ENCODE measurements at places on chromosomes 5 and 9.

DNA sequence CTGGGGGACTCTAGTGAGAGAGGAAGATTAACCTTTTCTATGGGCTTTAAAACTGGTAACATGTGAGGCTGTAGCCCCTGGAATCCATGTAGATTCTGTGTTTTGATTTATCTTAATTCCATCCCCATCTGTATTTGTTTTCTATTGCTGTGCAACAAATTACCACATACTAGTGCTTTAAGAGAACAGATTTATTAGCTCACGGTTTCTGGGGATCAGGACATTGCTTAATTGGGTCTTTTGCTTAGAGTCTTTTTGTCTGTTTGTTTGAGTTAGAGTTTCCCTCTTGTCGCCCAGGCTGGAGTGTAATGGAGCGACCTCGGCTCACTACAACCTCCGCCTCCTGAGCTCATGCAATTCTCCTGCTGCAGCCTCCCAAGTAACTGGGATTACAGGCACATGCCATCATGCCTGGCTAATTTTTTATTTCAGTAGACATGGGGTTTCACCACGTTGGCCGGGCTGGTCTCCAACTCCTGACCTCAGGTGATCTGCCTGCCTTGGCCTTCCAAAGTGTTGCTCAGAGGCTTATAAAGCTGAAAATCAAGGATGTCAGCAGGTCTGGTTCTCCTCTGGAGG, 29.9 kb upstream of the GNA14 start:
- peak; percentile 32 for DNase-seq

GRCh38 chr5:36209664-36210063, 32.1 kb downstream of the NADK2 start:
- DNase-seq, result no peak

DNA sequence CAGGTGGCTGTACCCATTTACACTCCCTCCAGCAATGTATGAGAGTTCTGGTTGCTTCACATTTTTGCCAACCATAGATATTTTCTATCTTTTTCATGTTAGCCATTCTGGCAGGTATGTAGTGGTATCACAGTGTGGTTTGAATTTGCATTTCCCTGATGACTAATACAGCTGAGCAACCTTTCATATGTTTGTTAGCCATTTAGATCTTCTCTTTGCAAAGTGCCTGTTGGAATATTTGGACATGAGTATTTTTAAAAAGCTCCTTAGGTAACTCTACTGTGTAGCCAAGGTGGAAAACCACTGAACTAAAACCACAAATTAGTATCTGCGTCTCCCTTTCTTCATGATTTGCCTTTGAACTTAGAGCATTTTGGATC, 31.9 kb downstream of the IRF1 start:
- no peak for DNase-seq

DNA sequence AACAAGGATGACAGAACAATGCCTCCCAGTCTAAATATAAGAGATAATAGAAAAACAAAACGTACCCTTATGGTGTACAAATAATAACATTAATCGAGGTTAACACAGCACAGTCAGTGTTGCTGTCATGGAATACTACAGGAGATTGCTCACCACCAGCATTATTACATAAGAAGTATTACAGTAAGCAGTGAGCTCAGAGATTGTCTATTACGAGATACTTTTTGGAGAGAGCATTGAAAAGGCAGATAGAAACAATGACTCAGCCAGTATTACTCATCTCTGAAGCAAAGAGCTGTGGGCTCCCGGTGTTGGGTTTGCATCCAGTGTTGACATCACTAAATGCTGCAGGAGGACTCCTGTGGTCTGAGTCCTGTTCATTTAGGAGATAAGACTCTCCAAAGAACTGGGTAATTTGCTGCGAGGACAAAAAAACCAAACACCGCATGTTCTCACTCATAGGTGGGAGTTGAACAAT, 191.9 kb upstream of the SEMA6A start:
- no peak for DNase-seq

GRCh38 chr5:174706997-174707572, 17.3 kb upstream of the MSX2 start:
- no peak for DNase-seq

Data from femur (tissue), 1 donor.